Right forelimb (tissue), 1 donor: ENCODE measurements at places on chromosomes 7 and 10.

DNA sequence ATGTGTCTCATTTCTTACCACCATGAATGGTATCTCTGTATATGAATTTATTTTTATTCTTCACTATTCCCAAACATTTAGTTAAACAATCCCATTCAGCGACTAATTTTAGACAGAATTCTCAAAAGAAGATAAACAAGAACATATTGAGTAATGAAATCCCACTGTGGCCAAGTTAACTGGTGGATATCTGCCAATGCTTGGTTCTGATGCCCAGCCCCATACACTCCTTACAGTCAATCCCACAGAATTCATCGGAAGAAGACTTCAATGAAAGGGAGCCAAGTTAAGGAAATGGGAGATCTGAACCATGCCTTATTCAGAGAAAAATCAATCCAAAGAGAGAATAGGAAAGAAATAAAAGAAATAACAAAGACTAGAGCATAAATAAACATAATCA is 518.0 kb downstream of the XPNPEP1 start:
- no peak for DNase-seq

GRCh38 chr7:42127232-42127622 is 109.8 kb downstream of the GLI3 start:
- no peak for DNase-seq

DNA sequence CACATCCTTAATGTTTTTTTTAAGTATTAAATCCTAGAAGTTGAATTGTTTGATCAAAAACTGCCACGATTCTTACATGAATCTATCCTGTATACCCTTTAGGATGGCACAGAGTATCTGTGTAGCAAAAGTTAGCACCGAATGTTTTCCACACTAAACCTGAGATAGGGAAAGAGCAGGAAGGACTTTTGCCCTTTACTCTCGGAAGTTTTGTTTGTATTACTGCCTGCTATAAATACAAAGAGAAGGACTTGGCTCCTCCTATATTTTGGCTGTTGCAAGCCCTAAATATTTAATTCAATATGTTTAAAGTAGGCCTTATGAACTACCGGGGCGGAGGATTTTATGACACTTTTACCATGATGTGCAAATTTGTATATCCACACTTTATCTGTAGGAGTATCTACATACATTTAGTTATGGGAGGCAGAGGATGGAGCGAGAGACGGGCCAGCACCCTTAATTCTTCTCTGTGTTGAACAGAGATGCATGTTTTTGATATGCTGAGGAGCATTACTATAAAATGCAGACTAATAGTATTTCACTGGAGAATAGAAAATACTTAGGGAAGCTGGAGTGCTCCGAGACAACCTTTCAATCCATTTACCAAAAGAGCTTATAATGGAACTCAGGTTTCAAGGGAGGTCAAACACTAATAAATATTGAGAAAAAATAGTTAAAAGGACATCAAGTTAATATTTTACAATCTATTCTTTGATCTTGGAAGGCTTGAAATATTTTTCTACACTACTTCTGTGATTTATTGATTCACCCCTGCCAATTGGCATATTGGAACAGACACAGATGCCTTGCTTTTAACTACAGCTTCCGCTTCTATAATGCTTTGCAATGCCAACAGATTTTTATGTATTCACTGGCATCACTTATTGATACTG is 97.4 kb downstream of the CHN2 start:
- no peak for DNase-seq

- no peak for DNase-seq
These were observed 189.9 kb upstream of the PDE1C start for GRCh38 chr7:32259931-32260596.

DNA sequence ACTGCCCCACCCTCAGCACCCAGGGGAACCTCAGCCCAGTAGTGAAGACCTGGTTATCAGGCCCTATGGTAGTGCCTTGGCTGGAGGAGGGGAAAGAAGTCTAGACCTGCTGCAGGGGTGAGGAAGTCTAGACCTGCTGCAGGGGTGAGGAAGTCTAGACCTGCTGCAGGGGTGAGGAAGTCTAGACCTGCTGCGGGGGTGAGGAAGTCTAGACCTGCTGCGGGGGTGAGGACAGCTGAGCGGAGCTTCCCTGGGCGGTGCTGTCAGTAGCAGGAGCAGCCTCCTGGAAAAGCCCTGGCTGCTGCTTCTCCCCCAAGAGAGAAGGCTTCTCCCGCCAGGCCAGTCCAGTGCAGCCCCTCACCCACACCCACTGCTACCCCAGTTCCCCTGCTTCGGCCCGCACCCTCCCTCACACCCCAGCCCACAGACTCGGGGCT is 6.3 kb downstream of the NOS3 start:
- DNase-seq: no peak

DNA sequence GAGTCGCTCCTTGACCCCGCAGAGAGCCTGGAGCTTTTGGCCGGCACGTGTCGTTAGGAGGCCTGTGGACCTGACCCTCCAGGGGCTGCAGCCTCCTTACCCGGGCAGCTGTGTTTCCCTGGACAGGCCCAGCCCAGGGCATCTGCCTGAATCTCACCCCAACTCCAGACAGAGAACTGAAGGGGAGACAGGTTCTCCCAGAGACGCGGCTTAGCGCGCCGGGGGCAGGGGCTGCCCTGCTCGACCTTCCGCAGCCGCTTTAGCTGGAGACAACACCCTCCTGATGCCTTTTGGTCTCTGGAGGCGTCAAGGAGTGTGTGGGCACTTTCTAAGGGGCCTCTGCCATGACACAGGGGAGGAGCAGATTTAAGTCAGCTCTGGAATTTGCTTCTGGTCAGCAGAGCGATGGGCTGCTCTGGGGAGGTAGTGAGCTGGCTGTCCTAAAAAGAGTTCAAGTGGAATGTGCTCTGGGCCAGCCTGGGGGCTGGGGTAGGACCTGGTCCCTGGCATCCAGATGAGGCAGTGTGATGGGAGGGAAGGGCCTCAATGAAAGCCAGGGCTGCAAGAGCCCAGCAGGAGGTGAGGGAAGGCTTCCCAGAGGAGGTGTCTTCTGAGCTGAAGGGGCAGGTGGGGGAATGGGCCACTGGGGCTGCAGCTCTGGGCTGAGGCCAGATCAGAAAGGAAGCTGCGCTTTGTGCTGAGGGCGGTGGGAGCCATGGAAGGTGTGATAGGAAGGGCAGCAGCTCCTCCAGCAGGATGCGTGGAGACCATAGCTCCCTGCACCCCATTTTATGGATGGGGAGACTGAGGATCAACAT is 5.8 kb downstream of the GRIFIN start:
- peak; percentile 44 for DNase-seq

DNA sequence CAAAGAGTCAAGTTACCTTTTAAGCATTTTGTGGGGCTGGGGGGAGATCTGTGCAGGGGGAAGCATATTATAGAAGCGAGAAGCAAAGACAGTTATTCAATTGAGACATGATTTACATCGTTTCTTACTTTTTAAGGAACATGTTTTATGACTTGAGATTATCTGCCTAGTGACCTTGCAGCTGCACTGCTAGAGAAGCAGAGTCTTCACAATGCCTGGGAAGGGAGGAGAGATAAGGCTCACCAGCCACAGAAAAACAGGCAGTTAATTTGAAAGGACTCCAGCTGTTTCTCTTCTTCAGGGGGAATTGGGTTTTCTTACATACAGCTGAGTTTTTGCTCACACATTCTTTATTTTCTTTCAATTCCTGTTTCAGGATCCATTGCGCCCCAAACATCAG is 31.0 kb downstream of the PHYH start:
- no peak for DNase-seq

DNA sequence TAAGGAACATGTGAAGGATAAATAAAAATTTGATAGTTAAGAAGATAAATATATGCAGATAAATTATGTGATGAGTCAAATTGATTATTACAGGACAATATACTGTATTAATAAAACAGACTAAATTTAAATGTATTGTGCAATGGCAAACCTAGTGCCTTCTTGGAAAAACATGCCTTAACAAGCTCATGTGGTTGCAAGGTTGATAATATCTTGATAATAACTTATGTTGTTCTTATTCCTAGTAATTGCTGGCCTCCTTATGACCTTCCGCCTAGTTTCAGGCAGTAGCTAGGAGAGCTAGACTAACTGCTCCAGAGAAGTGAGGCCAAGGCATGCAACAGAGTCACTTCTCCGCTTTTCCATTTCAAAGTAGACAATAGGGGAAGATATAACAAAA is 7.6 kb upstream of the RAB11FIP2 start:
- no peak for DNase-seq

DNA sequence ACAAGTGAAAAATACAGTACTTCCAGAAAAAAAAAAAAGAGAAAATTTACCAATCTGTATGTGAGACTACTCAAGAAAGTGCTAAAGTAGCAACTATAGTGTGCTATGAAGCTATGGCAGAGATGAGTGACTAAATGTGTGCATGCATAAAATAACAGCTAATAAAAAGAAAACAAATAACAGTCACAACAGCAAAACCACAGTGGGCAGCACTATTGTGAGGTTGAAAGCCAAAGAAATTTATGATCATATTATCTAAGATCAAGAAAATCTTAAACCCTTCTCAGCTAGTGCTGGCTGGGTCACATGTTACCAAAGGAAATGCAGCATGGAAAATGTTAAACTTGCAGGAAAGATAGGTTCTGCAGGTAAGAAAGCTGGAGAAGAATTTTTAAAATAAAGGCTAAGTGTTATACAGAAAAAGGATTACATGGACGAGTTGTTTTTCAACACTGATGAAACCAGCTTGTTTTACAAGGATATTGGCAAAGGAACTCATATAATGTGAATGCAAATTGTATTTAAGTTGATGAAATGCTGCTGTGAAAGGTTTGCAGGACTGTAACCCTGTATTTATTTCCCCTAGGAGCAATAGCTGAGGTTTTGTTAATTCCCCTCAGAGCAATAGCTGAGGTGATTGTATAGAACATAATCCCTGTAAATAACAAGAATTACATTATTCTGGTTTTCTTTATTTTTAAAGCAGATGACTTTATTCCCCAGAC is 15.6 kb upstream of the OR2A5 start:
- DNase-seq: no peak
